ENCODE measurements at places on chromosomes 3 and 15. TPM values are rescaled to one million over a fixed set of nuclear protein-coding genes. Genes with fewer than 3 reads are reported as not detected.

The WDR48 gene
- 11.7 TPM for total RNA-seq

The HACD3 gene
- total RNA-seq, result 64.1 TPM

The NDN gene
- total RNA-seq, result 62.1 TPM

The GOLGA6L9 gene
- total RNA-seq, result 2.5 TPM

The NPAP1 gene
- total RNA-seq, result not detected

The CDHR4 gene
- not detected for total RNA-seq

The PAQR5 gene
- 4.7 TPM for total RNA-seq

The GRM7 gene
- not detected for total RNA-seq

The SLC12A8 gene
- 8.0 TPM for total RNA-seq

The PLCL2 gene
- 0.85 TPM for total RNA-seq

The ACKR4 gene
- total RNA-seq, result 0.19 TPM

The ARPP21 gene
- total RNA-seq, result not detected

The SKOR1 gene
- total RNA-seq, result 0.19 TPM

The SERPINI2 gene
- total RNA-seq, result not detected

The C2CD4A gene
- total RNA-seq, result 2.1 TPM

The BCL2A1 gene
- total RNA-seq, result 0.35 TPM

The IL16 gene
- total RNA-seq, result 0.42 TPM

The CHRM5 gene
- total RNA-seq, result not detected

The PPP2R3A gene
- total RNA-seq, result 6.8 TPM

The CACNA2D2 gene
- total RNA-seq, result 0.07 TPM

The DPPA2 gene
- not detected for total RNA-seq

The GATM gene
- 1.2 TPM for total RNA-seq

The GOLGA6L10 gene
- total RNA-seq, result not detected

The RYR3 gene
- not detected for total RNA-seq

The HAUS2 gene
- total RNA-seq, result 34.4 TPM

The MUC4 gene
- not detected for total RNA-seq

The LINS1 gene
- total RNA-seq, result 10.6 TPM

The LIPH gene
- 9.6 TPM for total RNA-seq

The C3orf80 gene
- not detected for total RNA-seq

The SAMD7 gene
- total RNA-seq, result not detected

The CILP gene
- total RNA-seq, result 0.28 TPM

The SCG5 gene
- 1.3 TPM for total RNA-seq

The KBTBD13 gene
- not detected for total RNA-seq

The SYNPR gene
- total RNA-seq, result not detected

The NOX5 gene
- not detected for total RNA-seq

The TJP1 gene
- 46.3 TPM for total RNA-seq

The AHSG gene
- 0.28 TPM for total RNA-seq

The MAN2A2 gene
- total RNA-seq, result 10.2 TPM

The GRIP2 gene
- total RNA-seq, result 0.28 TPM

The SHQ1 gene
- total RNA-seq, result 12.4 TPM

The KNG1 gene
- total RNA-seq, result not detected

The CCDC54 gene
- total RNA-seq, result not detected

The FRMD5 gene
- total RNA-seq, result 2.9 TPM

The FBLN2 gene
- total RNA-seq, result 3.7 TPM

The TRIP4 gene
- 7.8 TPM for total RNA-seq

The RBPMS2 gene
- not detected for total RNA-seq

The ZNF774 gene
- 1.5 TPM for total RNA-seq

The CCR8 gene
- not detected for total RNA-seq

The ACKR2 gene
- 0.92 TPM for total RNA-seq

The FGF7 gene
- 0.14 TPM for total RNA-seq

The TIMP4 gene
- total RNA-seq, result not detected
